NCI-H446 treated with DMSO at 0.1 percent for 48 hours (cell line): ENCODE measurements at places on chromosomes 11 and 22.

GRCh38 chr11:68528630-68529029 is 68.1 kb downstream of the PPP6R3 start:
- no peak for DNase-seq

- no peak for DNase-seq
Measured at GRCh38 chr11:31795706-31796498, 15.2 kb downstream of the PAX6 start.

GRCh38 chr11:100141201-100141600 is 545.9 kb upstream of the ARHGAP42 start:
- no peak for DNase-seq

DNA sequence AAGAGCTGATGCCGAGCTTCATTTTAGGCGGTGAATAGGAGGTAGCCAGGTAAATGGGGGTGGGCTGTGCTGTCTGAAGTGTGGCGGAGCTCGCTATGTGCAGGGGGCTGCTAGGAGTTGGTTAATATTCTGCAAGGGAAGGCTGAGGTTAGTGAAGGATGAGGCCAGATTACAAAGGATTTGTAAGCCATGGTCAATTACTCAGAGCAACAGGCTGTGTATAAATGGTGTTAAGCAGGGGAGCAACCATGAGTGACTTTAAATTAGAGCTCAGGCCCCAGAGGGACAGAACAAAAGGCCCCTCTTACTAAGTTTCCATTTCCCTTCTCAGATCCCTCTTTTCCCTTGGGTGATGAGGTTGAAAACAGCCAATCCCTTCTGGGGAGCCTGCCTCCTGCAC is 7.3 kb upstream of the MCAM start:
- no peak for DNase-seq

DNA sequence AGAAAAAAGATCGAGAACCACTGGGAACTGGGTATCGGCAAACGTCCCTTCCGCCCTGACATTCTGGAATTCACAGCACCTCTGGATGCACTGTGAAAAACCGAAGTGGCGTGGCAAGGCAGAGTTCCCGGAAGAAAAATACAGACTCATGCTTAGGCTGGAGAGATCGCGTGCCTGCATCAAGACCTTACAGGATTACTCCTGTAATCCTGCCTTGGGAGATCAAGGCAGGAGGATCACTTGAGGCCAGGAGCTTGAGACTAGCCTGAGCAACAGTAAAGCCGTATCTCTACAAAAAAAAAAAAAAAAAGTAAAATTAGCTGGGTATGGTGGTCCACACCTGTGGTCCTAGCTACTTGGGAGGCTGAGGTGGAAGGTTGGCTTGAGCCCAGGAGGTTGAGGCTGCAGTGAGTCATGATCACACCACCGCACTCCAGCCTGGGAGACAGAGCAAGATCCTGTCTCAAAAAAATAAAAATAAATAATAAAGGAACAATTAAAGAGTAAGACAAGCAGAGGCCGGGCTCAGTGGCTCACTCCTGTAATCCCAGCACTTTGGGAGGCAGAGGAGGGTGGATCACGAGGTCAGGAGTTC is 19.9 kb upstream of the TEF start:
- DNase-seq, result no peak
